Activated CD8-positive, alpha-beta memory T cell treated with anti-CD3 and anti-CD28 coated beads for 1 hour (primary cell): ENCODE measurements at places on chromosomes 7 and 10.

DNA sequence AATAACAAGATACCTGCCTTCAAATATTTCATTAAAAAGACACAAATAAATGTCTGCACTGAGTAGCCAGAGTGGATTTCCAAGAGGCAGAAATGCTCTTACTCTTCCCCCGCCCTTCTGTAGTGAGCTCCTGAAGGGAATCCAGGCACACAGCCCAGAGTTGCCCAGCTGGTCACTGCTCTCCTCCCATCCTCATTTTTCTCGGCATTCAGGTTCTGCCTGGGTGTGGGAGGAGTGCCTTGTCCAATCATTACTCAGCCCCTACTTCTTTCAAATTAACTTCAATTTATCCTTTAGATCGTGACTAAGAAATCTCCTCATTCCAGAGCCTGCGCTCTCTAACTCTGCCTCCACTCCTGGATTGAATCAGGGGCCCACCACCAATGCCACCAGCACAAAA is 12.2 kb downstream of the CCDC6 start:
- no peak for DNase-seq

GRCh38 chr10:74026428-74027015 is 28.6 kb downstream of the VCL start:
- DNase-seq: no peak

- DNase-seq: no peak
Measured at GRCh38 chr10:84256510-84257342, 11.9 kb downstream of the RGR start.

DNA sequence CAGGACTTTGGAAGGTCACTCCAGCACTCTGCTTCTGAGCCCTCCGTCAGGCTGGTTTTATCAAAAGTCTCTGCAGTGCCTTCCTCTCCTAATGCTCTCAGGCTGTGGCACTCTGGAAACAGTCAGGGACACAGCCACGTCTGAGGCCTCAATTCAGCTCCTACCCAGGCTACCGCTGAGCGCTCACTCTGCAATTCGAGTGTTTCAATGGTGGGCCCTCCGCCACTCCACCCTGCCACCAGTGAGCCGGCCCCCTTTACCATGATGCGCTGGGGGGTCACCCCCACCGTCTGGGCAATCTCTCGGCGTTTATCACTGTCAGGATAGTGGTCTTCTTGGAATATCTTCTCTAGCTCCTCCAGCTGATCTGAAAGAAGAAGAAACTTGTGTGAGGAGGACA is 3.5 kb downstream of the NOBOX start:
- no peak for DNase-seq

- no peak for DNase-seq
Measured at GRCh38 chr7:29386196-29386765, 177.4 kb upstream of the PRR15 start.

- no peak for DNase-seq
Measured at GRCh38 chr7:108723381-108723814, 153.7 kb downstream of the DNAJB9 start.

DNA sequence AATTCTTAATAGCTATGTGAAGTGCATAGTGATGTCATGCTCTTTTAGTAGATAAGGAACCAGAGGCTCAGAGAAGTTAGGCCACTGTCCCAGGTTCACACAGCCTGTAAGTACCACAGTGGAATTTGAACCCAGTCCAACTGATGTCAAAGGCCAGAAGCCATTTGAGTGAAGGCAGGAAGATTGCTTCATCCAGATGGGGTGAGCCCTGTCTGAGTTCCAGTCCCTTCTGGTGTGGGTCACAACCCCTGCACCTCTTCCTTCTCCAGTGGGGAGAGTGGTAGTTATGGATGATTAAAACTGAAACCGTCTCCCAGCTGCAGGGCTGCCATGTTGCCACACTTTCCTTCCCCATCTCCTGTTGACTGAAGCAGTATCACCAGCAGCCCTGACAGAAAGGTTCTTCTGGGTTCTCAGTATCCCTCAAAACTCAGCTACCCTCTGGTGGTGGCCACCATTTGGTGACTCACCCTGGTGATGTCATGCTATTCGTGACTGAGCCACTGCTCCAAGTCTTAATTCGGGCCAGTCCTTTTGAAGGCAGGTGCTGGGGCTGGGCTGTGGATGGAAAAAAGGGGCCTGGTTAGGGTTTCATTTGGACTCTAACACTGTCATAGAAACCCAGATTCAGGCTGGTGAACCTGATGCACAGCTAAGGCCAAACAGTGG is 1.5 kb upstream of the C10orf95 start:
- no peak for DNase-seq

GRCh38 chr7:13821152-13821787 is 168.2 kb downstream of the ETV1 start:
- DNase-seq: no peak

GRCh38 chr10:61159253-61159652 is 215.3 kb upstream of the RHOBTB1 start:
- no peak for DNase-seq

- DNase-seq: no peak
Measured at GRCh38 chr7:98777051-98777450, 92.8 kb downstream of the TMEM130 start.

GRCh38 chr7:67771846-67772605 is 775.4 kb downstream of the TYW1 start:
- DNase-seq: no peak

DNA sequence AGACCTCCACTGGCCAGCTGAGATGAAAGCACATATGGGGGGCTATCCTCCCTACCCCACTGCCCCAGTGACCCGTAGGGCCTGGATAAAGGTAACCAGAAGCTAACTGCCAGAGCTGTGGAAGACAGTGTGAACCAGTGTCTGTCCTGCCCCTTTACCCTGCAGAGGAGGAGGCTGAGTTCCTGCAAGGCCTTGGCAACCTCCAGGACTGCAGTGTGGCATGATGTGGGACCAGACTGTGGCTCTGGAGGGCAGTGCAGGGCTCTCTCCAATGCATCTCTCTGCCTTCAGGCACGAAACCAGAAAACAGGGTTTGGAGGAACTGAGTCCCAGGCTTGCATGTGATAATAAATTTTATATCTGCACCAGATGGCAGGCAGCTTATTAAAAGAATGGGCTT is 93.1 kb downstream of the EPC1 start:
- no peak for DNase-seq

- DNase-seq: no peak
Measured at GRCh38 chr10:103648251-103648635, 154.7 kb downstream of the NEURL1 start.

DNA sequence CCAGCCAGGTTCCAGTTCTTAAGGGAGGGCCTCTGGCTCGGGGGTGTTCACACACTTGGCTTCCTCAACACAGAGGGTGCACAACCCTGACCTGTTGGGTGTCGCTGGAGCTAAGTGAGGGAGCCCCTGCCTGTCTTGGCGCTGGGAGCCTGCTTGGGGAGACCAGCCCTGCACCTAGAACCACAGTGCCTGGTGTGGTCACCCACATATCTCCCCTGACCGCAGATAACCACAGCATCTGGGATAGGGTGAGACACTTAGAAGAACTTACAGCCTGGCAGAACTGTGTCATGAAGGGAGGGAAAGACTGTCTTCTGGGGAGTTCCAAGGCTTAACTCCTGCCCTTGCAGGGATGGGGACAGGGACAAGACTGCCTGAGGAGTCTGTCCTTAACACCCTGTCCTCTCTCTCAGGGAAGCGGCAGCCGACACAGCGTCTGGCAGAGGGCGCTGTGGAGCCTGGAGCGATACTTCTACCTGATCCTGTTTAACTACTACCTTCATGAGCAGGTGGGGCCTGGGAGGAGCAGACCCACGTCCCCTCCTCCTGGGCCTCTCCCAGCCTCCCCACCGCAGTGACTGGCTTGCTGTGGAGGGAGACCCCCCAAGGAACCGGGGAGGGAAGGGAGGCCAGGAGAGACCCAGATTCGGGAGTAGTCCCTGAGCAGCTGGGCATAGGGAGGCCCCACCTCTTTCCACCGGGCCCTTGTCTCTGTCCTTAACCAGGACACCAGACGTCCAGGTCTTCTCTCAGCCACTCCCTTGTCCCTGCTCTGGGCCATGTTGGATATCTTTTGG is 59.0 kb downstream of the PALD1 start:
- DNase-seq: no peak

- DNase-seq: no peak
Measured at GRCh38 chr10:65534771-65535170, 1391.1 kb upstream of the LRRTM3 start.

- no peak for DNase-seq
Measured at GRCh38 chr10:25508112-25508815, 333.5 kb downstream of the GPR158 start.

- DNase-seq: no peak
Measured at GRCh38 chr7:16926283-16926682, 44.5 kb upstream of the AGR3 start.

GRCh38 chr7:142451817-142452216 is 194.0 kb upstream of the PRSS58 start:
- DNase-seq: no peak
